ENCODE measurements at places on chromosomes 12 and 14.

- no peak for DNase-seq
Measured at GRCh38 chr14:92678766-92679165, 69.7 kb downstream of the LGMN start.

DNA sequence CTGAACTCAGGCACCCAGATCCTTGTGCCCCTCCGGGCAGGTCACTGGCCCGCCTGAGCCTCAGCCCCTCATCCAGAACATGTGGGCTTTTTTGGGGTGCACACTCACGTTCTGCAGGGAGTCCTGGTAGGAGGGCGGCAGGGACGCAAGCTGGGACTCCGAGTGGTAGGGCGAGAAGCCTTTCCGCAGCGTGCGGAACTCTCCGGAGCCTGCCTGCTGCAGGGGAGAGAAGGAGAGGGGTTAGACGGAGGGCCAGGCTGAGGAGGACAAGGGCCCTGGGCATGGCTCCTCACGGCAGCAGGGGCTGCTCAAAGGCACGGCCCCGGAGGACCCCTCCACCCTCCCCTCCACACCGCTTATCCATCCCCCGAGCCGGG lies 40.8 kb downstream of the CCNK start:
- DNase-seq: no peak

- no peak for DNase-seq
Measured at GRCh38 chr12:6929466-6930452, 2.0 kb downstream of the ATN1 start.

- no peak for DNase-seq
Measured at GRCh38 chr14:58739674-58740073, 101.9 kb downstream of the DACT1 start.

DNA sequence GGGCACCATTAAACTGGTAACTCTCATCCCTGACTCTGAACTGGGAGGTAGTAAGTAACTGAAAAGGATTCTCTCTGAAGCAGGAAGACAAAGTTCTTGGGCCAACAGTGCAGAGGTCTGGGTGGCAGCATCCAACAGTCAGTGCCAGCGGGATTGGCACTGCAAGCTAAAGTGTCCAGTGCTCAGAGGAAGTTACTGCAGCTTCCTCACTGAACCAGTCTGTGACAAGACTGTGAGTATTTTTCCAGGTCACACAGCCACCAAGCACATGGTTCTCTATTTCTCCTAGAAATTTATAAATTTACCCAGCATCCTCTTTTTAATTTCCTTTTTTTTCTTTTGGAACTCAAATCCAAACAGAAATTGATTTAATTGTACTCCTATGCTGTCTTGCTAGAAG lies 81.6 kb upstream of the FAR2 start:
- no peak for DNase-seq

DNA sequence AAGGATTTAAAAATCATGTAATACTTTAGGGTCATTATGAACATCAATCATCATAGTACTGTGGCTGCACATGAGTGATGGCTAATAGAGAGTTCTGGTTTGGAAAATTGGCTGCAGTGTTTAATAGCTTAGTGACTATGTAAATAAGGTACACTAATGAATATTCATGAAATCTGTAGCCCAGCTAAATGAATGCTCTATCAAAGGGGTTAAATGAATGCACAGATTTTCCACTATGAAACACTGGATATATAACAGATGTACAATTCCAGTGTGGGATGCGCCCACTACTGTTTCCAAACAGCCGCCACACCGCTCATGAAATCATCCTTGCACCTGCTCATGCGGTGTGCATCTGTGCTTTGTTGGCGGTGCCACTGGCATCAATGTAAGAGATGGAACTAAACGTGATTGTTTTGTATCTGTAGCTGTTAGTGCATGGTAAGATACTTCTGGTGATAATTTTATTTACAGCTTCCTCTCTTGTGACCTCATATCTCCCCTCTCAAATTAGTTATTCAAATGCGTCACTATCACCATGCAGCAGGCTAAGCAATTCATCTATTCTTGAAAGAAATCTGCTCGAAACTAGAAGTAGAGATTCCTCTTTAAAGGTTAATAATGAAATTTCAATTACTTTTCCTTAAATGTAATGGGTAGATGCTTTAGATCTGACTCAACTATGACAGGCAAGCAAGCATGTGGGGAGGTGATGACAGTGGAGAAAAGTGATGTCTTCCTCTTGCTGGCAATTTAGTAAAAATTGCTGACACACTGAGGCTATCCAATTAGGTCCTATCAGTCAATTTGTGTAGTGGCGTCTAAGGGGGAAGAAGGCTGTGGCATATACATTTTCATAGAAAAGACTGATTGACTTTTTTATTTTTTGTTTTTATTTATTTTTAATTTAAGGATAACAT lies 433.6 kb downstream of the AEBP2 start:
- no peak for DNase-seq

DNA sequence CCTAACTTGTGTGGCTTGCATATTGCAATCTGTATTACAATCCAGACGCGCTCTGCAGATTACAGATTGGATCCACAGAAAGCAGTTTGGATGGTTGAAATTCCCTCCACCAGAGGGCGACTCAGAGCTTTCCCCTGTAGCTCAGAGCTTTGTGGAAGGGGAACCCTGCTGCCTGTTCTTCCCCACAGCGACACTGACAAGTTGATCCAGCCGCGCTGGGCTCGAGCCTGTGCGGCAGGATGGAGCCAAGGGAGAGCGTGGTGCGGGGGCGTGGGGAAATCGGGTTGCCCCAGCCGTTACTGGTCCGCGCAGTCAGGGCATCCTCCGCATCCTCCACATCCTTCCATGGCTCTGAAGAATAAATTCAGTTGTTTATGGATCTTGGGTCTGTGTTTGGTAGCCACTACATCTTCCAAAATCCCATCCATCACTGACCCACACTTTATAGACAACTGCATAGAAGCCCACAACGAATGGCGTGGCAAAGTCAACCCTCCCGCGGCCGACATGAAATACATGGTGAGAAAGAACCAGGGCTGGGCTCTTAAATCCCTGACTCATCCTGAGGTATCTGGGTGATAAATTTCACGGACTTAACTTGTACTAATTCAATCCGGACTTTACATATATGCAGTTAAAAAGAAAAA lies at the start of gene GLIPR1L1:
TSS of gene GLIPR1L1 (plus strand) at position 287 of the 647 bp plus-strand sequence. CDS start at position 346, 59 bp downstream.
- DNase-seq: peak; percentile 92

GRCh38 chr14:56117765-56118610 lies at the start of gene PELI2:
TSS of gene PELI2 (plus strand) at chr14:56118411. CDS start at chr14:56118661, 250 bp downstream.
- peak; percentile 63 for DNase-seq
